ENCODE measurements at places on chromosomes 1 and 21.

DNA sequence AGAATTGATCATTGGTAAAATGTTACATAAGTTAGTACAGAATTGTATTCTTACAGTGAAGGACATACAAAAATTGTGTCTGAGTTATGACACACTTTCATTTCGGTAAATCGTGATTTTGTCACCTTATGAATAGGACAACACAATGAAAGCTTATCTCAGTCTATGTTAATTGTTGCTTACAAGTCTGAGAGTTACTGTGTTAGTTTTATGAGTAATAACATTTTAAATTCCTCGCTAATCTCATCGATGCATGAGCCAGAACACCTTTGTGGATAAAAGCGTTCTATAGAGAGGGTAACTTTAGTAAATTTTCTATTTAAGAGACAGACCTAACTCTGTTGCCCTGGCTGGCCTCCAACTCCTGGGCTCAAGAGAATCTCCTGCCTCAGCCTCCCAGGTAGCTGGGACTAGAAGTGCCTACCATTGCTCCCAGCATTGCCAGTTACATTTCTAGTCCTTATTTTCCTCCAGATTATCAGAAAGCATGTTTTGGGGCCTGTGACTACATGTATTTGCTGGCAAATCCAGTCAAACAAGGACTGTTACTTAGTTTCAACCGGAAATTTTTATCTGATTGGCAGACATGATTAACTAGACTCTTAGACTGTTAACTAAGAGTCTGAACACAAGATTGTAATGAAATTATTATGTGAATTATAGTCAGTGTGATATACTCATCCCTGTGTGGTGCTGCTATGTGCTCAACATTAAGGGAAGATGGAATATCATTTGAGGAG is 3.0 kb downstream of the PRRC2C start:
- DNase-seq: no peak

GRCh38 chr1:219798283-219799030 is 129.9 kb downstream of the SLC30A10 start:
- no peak for DNase-seq

DNA sequence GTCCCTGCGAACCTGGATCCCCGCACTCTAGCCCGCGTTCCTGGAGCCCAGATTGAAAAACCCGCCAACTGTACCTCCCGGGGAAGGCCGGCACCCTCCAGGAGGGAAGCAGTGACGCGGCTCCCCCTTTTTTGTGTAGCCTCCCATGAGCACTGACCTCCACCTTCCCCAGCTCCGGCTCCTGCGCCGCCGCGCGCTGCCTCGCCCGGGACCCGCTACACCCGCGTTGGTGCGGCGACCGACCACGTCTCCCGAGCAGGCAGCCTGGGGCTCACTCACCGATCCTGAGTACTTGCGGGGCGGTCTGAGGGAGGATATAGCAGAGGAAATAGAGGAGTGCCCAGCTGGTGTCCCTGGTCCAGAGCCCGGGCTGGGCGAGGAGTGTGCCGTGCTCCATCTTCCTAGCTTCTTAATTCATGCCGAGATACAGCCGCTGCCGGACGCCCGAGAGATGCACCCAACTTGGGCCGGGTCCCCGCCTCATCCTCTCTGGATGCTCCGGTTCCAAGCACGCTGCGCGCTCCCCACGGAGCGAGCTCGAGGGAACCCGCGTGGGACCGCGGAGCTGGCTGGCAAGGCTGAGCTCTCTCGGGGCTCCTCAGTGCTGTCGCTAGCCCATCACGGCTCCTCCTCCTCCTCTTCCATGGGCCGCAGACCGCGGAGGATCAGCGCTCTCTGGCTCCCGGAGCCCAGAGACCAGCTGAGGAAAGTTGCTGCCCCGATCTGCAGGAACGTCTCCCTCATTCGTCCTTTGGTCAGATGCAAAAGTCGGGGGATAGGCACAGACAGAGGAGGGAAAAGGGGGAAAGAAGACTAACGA is 482 bp downstream of the GRIK1 start:
- no peak for DNase-seq

GRCh38 chr1:50419192-50419906 is 3.9 kb downstream of the DMRTA2 start:
- no peak for DNase-seq

DNA sequence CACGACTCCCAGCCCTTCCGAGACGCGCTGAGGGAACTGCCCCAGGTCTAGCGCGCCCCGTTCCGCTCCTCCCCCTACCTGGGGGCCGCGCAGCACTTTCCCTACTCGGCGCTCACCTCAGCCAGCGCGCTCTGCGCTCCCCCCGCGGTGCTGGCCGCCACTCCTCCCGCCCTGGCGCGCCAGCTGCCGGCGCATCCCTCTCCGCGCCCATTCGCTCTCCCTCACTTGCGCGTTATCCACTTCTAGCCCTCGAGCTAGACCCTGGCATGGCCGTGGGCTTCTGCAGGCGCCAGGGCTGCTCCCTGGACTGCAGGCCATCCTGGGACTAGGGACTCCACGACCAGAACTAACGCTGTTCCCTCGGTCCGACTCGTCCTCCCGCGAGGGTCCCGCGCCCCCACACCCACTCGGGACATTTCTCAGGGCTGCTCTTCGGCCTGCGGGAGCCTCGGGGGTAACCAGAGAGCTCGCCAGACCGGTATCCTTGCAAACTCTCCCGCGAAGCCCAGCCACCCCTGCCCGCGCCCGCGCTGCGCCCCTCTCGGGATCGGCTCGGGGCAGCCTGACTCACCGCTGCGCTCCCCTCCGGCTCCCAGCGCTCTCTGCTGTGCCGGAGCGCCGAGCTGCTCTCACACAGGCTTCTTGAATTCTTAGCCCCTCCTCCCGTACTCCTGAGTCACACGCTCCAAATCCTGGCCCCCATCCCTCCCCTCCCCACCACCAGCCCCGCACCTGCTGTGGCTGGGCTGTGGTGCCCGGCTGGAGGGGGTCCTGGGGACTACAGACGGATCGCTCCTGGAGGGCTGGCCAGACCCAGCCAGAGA is at the start of gene NGF:
NGF (minus strand) TSS at position 617 of the 824 bp plus-strand sequence. CDS start 51,454 bp downstream, outside the sequence.
- no peak for DNase-seq

- DNase-seq: no peak
Observed at GRCh38 chr1:152983743-152984142, at the start of gene SPRR1A. Gene SPRR1A (plus strand): TSS chr1:152984081. CDS start chr1:152985231, 1,150 bp downstream.

- DNase-seq: no peak
Observed at GRCh38 chr1:236090741-236091147, 25.9 kb upstream of the NID1 start.

GRCh38 chr1:210003501-210003900 is 65.5 kb downstream of the SYT14 start:
- DNase-seq: no peak

DNA sequence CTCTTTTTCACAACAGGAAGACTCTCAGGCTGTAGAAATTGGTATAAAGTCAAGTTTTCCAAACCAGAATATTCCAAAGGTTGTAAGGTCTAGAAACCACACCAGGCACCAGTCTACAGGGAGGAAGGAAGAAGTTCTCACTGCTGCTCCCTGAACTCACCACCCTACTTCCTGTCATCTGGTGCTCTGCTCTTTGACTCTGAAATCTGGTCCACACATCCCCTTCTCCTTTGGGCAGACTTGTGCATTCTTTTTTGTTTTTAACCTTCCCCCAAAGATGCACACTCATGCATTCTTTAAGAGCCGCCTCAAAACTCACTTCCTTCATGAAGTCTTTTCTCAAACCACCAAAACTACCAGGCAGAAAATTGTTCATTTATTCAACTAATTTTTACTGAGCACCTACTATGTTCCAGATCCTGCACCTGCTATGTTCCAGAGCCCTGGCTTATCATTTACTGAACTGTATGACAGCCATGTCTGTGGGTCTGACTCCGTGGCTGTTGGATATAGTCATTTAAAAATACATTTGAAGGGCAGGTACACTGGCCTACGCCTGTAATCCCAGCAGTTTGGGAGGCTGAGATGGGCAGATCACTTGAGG is 30.1 kb upstream of the EPS15 start:
- DNase-seq: no peak

- no peak for DNase-seq
Observed at GRCh38 chr1:23664837-23665795, 26.5 kb upstream of the RPL11 start.

GRCh38 chr1:16012590-16013219 is 5.1 kb downstream of the HSPB7 start:
- no peak for DNase-seq

- no peak for DNase-seq
Observed at GRCh38 chr1:156155756-156156510, 2.5 kb downstream of the SEMA4A start.

DNA sequence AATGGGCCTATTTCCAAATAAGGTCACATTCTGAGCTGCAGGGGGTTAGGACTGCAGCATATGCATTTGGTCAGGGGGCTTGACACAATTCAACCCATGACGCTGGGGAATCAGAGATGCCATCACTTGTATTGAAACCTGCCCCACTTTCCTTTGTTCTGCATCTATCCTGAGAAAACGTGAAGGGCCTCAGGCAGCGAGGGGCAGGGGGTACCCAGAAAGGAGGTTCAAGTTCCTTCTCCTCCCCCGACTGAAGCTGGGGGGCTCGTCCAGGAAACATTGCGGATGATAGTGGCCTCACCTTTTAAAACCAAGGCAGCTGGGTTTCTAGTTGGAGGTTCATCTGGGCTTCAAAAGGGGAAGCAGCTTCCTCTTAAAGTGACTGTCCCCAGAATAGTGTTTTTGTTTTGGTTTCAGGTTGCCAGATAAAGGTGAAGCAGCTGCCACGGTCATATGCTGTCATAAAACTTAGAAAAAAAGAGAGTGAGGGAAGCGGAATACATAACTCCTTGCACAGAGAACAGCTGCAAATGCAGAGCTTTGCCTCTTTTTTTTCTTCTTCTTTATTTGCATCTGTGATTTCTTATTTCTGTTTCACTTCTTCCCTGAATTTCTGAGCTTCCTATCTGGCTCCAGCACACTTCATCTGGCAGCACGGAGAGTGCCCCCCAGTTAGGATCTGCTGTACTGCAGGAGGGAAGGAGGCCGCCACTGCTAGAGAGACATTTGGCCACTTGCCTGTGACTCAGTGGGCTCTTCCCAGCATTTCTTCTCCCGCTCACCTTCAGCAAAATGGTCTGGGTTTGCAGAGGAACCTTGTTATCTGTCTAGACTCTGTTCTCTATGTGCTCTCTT is 142.0 kb downstream of the AJAP1 start:
- no peak for DNase-seq

- no peak for DNase-seq
Observed at GRCh38 chr1:55179177-55179835, 35.9 kb downstream of the USP24 start.

- DNase-seq: no peak
Observed at GRCh38 chr1:53376742-53377437, 49.0 kb upstream of the LRP8 start.

DNA sequence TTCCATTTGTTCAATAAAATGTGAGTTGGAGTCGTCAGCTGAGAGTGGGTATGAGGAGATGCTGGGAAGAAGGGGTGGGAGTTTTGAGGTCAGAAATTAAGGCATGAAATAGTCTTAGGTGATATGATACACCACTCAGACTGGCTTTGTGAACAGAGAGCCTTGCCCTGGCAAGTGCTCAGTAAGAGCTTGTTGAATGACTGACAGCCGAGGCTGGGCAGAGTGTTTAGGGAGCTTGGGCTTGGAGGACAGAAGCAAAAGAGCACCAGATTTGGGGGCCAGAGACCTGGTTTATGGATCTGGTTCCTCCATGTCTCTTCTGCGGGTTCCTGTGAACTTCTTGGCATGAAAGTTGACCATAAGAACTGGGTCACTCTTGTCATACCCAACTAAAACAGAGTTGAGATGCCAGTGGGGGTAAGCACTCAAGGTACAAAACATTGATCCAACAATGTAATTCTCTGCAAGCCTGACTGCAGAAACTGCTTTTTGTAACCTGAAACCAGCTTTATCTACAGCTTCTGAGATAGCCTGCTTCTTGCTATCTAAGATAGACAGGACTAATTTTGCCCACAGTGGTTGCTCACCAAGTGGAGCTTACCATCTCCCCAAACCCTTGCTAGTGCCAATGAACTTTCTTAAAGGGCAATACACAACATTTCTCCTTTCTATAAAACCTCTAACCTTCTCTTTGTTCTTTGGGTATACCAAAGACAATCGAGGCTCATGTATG is 126.4 kb downstream of the TENT5C start:
- DNase-seq: no peak

- DNase-seq: no peak
Observed at GRCh38 chr21:45203983-45204382, 83.7 kb downstream of the POFUT2 start.

DNA sequence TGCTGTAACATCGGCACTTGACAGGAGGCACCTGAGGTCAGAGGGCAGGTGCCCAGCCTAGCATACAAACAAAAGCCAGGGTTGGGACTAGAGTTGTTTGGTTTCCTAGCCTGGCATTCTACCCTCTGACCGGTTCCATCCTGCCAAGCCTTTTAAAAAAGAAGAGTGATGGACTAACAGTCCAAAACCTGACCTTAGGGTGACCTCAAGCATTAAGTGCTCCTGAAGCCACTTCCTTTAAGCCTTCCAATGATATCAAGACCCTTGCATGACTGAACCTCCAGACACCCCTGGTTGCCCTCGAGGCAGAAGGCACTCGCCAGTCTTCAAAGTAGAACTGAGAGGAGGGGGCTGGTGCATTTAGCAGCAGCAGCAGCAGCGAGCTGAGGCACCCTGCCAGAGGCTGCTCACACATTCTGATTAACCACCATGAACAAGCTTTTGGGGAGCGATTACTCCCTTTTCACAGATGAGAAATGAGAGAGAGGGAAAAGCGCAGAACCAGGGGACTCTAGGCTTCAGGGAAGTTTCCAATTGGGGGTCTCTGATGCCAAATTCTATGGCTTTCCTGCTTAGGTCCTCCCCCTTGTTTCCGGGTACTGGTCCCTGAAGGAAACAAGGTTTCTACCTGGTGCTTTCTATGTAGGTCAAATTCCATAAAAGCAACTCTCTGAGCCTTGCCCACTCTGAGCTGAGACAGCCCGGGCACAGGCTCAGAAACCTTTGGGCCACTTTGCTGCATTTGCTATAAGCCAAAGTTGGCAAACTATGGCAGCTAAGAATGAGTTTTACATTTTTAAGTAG is 9.2 kb downstream of the SLC2A1 start:
- no peak for DNase-seq

GRCh38 chr1:21887796-21888195 is 49.3 kb downstream of the HSPG2 start:
- no peak for DNase-seq

- no peak for DNase-seq
Observed at GRCh38 chr1:240803151-240803550, 191.2 kb upstream of the GREM2 start.
